ENCODE measurements at places on chromosomes 1 and 21.

GRCh38 chr1:162087111-162087510 lies 17.6 kb downstream of the NOS1AP start:
- DNase-seq, result no peak

- DNase-seq, result no peak
Measured at GRCh38 chr1:9452516-9453140, 86.6 kb upstream of the SLC25A33 start.

- no peak for DNase-seq
Measured at GRCh38 chr1:190507357-190507756, 29.7 kb upstream of the BRINP3 start.

GRCh38 chr21:26365849-26366248 lies 195.3 kb upstream of the APP start:
- no peak for DNase-seq

GRCh38 chr1:99970713-99971255 lies 988 bp downstream of the SLC35A3 start:
- DNase-seq, result no peak

DNA sequence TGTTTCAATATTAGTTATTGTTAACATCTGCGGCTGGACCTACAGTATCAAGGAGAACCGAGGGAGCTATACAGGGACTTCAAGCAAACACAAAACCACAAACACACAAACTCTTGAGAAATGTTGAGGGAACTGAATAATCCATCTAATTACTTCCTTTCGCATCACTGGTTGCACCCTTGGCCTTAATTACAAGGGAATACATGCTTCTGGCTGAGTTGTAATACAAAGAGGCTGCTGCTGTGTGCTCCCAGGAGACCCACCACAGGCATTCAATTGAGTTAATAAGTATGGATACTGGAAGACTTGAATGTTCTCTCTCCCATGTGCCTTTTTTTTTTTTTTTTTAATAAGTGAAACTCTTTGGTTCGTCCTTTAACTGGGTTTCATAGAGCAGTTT lies 16.8 kb upstream of the SMYD2 start:
- DNase-seq, result peak; percentile 44

DNA sequence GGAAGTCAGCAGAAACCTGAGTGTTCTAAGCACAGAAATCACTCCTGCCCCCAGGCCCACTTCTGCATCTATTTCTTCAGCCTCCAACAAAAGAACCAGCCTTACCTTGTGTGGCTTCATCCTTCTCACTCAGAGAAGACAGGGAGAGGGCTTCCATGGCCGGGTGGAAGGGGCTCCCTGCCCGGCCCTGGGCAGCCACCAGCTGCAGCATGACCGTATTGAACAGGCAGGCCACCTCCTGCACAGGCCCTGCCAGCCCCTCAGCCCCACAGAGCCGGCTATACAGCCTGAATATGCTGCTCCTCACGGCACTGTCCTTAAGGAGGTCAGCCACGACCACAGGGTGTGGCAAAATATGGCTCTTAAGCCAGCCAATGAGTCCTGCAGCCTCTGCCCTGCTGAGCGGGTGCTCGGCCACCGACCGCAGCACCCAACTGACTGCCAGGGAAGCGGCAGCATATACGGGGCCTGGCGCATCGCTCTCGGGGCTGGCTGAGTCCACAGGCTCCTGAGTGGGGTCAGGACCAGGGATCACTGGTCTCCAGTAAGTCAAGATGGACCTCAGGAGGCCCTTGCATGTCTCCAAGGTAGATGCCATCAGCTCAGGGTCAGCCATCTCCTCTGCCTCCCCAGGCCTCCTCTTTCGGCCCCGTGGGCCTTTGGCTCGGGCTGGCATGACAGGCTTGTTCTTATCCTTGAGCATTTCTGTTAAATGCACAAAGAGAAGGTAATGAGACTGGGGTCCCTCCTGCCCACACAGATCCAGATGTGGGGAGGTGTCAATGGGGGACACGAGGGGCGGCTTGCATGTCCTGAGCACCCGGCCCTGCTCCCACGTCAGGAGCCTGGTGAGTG lies 17.9 kb downstream of the MRAP start:
- DNase-seq, result no peak

- DNase-seq, result no peak
Measured at GRCh38 chr1:16226490-16227179, 10.3 kb downstream of the CPLANE2 start.

- no peak for DNase-seq
Measured at GRCh38 chr1:208118841-208119606, 125.2 kb downstream of the PLXNA2 start.

DNA sequence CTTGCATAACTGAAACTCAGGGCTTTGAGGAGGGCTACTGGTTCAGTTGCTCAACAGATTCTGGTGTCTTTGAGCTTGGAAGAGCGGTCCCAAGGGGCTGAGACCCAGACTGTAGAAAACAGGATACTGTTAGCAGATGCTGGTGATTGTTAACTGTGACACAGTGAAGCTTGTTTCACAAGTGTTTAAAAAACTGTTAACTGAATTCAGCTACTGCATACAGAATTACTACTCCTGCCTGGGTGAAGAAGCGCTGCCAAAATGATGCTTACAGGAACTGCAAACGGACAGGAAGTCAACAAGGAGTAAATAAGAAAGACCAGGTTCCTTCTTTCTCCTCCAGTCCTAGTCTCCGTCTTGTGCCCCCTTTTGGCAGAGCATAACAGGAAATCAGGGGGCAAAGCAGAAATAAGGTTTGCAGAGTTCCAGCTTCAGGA lies 195.3 kb upstream of the USP25 start:
- no peak for DNase-seq

DNA sequence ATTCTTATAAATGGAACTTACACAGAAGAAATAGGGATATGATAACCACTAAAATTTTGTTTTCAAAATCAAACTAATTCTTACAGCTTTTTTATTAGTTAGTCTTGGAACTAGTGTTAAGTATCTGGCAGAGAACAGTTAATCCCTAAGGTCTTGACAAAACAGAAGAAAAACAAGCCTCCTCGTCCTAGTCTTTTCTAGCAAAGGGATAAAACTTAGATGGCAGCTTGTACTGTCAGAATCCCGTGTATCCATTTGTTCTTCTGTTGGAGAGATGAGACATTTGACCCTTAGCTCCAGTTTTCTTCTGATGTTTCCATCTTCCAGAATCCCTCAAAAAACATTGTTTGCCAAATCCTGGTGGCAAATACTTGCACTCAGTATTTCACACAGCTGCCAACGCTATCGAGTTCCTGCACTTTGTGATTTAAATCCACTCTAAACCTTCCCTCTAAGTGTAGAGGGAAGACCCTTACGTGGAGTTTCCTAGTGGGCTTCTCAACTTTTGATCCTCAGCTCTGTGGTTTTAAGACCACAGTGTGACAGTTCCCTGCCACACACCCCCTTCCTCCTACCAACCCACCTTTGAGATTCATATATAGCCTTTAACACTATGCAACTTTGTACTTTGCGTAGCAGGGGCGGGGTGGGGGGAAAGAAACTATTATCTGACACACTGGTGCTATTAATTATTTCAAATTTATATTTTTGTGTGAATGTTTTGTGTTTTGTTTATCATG lies 42.3 kb upstream of the LAMC2 start:
- no peak for DNase-seq

DNA sequence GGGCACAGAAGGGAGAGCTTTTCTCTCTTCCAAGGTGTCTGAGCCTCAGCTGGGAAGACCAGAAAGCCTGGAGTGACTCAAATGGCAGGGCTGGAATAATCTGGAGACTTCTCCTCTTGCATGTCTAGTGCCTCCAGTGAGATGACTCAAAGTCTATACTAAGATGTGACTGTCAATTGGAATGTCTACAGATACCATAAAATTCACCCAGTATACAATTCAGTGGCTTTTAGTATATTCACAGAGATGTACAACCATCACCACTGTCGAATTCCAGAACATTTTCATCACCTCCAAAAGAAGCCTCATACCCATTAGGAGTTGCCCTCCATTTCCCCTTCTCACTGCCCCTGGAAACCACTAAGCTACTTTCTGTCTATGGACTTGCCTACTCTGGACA lies 47.9 kb upstream of the CNN3 start:
- DNase-seq, result peak; percentile 94

GRCh38 chr1:87204921-87205320 lies 123.8 kb upstream of the LMO4 start:
- DNase-seq, result no peak

DNA sequence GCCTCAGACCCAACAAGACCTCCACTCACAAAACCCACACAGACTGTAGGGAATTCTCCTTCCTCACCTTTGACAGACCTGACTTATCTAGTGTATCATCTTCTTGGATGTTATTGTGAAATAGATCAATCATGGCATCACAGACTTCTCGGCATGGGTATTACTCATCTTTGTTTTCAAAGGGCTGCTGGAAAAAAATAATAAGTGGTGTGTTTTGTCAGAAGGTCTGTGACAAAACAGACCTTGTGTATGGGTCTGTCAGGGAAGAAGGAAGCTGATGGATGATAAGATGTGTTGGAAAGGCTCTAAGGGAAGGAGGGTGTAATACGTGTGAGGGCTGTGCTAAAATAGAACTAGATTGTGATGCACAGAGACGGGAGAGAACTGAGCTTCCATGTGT lies 13.9 kb upstream of the S100A7 start:
- DNase-seq, result no peak

GRCh38 chr1:162276493-162276892 lies 100.2 kb downstream of the SPATA46 start:
- DNase-seq, result peak; percentile 35

DNA sequence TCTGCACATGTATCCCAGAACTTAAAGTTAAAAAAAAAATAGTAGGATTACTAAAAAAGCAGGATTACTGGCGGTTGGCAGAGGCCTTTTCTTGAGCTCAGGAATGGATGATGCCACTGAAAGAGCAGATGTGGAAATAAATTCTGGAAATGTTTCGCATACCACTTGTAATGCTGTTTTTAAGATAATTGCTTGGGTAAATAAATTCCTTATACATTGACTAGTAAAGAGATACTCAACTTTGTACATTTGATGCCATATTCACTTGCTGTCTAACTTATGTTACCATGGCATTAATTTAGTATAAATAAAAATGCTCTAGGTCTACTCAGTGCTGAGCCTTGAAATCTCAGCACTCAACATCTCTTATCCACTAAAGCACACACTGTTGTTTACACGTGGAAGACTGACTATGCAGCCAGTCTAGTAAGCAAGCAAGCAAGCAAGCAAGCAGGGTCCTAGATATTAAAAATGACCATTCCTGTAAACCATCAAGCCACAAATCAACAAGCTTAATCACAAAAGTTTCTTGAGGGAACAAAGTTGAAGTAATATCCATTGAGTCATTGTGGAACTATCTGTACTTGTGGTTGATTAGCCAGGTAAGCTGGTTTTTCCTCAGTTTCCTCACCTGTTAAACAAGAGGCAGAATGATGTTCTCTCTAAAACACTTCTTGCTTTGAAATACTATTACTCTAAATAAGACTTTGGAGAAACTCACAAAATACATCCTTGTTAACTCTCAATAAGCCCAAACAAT lies 1.7 kb upstream of the RASAL2 start:
- peak; percentile 72 for DNase-seq

DNA sequence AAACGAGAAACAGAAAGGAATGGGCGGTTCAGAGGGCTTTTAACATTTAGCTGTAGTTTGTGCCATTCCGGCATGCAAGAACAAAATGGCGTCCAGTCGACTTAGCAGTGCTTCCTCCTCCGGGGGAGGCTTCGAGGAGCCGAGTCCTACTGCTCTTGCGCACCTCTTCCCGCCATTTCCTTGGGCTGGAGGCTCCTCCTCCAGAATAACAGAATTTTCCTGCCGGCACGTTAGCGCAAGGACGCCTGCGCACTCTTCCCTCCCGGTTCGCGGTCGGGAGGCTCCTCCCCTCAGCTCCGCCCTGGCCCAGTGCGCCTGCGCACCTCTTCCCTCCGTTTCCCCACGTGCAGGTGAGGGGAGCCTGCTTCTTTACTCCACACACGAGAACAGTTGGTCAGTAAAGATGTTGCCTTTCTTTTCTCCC lies 1.0 kb downstream of the DMRTB1 start:
- DNase-seq, result no peak

GRCh38 chr1:55466921-55467320 lies 251.8 kb upstream of the USP24 start:
- DNase-seq, result peak; percentile 68

DNA sequence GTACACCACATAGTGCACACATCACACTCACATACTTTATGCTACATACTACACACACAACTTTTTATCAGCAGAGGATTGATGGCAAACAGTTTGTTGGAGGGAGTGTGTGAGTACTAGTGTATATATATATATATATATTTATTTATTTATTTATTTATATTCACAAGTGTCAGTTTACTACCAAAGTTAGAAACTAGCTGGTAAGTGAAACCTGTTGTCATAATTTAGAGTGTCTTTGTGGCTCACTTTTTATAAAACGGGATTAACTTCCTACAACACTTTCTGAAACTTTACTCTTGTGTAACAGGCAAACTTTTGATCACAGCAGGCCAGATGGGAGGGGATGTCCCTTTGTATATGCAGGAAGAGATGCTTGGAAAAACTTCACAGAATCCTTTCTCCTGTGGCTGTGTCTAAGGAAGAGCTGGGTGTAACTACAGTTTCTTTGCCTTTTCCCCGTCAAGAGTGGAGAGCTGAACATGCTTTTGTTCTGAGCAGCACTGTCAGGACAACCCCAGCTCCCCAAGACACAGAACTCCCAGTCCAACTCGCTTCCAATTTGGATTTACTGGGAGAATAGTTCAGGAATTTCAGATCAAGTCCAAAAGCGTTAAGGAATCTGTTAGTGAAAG lies 1.9 kb upstream of the SAMD13 start:
- no peak for DNase-seq

GRCh38 chr1:9280015-9280860 lies 12.5 kb upstream of the SPSB1 start:
- peak; percentile 96 for DNase-seq

DNA sequence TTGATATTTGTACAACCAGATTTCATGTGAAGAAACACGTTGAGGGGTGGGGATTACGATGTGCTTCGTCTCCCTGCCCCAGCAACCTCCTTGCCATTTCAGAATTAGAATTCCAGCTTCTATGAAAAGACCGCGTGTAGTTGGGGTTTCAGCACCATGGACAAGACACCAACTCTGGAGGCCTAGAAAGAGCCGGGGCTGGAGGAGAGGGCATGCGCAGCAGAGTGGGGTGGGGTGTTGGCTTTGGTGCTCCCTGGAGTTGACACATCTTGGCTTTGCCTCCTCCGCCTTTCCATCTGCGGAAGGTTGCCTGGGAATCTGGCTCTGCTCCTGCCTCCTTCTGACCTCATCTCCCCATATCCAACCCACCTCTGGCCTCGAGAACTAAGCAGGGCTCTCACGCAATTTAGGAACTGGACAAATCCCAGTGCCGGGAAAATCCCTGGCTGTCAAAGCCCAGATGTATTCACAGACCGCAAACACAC lies 11.8 kb downstream of the HTR6 start:
- DNase-seq, result peak; percentile 71

DNA sequence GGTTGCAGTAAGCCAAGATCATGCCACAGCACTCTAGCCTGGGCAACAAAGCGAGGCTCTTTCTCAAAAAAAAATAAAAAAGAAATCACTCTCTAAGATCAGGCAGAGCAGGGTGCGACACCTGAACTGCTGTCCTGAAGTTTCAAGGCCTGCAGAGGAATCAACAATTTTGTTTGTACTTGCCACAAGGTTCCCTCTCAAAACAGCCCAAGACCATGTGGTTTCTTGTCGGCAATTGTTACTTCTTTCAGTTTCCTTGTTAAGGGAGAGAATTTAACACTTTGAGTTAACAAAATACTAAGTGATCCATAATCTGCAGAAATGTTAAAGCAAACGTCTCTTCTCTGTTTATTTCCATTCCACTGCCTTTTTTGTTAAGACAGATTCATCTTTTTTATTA lies 36.5 kb downstream of the MACO1 start:
- no peak for DNase-seq

GRCh38 chr1:172398970-172399755 lies 21.3 kb upstream of the C1orf105 start:
- peak; percentile 99 for DNase-seq
